ENCODE measurements at places on chromosomes 16 and 17.

DNA sequence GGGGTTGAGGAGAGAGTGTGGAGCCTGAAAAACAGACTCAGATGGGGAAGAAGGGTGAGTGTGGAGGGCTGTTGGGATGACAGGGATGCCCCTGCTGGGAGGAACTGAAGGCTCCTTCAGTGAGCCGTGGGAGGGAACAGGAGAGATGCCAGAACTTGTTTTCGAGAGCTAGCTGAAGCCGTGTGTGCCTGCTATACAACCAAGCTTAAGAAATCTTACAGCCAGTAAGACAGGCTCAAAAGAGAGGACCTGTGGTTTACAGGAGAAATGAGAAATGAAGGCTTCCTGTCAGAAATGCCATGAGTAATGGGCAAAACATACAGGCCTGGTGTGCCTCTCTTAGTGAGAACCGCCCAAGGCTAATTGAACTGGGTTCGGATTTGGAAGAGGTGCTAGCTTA is 99.6 kb downstream of the SPACA3 start:
- DNase-seq = no peak

- DNase-seq = no peak
These were observed 83.7 kb upstream of the LGALS9 start for GRCh38 chr17:27547301-27547683.

DNA sequence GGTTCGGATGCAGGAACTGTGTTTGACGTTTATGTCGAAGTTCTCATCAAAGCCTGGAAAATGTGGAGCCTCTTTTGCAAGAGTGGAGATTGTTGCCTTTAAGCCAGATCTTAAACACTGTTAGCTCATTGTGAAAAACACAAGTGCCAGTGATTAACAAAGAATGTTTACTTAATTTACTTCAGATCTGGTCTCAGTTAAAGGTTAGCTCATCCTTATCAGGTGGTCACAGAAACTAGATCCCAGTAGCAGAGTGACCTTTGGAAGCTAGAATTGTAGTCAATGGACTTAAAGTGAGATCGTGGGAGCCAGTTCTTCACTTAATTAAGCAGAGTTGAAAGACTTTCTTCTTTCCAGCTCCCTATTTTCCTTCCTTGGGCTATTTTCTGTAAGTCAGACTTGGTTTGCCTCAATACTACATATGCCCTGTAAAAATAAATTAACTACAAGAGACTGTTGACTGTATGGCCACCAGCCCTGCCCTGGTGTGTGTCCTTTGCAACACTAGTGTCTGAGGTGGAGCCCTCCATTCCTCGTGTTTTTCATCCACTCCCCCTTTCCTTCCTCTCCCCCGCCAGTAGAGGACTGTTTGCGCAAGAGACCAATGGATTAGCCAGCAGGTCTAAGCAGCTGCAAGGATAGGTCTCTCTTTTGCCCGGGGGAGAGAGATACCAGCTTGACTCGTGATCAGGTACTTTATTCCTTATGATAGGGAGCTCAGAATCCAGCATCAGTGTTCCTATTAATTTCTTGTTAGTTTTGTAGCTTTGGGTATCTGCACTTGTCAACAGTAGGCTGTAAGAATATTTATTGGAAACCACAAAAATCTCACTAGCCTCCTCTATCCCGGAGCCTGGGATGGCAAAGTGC is 20.2 kb downstream of the FBXO39 start:
- no peak for DNase-seq

- no peak for DNase-seq
These were observed 32.1 kb downstream of the DNAH17 start for GRCh38 chr17:78544881-78545755.

GRCh38 chr17:74702116-74702871 is 10.4 kb downstream of the CD300LF start:
- no peak for DNase-seq

DNA sequence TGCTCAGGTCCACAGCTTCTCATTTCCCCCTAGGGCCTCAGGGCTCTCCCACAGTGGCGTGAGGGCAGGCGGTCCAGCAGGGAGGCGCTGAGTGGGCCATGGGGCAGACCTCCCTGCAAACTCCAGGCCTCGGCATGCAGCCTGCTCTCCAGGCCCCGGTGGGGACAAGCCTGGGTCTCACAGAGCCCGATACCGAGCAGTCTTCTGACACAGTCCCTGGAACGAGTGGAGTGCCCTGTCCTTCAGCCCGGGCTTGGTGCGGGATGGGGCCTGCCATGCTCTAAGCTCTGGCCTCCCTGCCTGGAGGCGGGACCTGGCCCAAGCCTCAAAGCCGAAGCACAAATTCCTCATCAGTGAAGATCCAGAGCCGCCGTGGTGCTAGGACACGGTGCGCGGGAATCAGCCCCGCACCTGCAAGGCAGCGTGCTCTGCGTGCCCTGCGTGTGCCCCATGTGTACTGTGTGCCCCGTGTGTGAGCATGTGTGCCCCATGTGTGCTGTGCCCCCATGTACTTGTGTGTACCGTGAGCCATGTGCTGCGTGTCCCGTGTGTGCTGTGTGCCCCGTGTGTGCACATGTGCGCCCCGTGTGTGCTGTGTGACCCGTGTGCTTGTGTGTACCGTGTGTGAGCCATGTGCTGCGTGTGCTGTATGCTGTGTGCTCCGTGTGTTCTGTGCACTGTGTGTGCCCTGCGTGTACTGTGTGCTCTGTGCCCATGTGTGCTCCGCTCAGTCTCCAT is 56.1 kb downstream of the ENGASE start:
- no peak for DNase-seq

DNA sequence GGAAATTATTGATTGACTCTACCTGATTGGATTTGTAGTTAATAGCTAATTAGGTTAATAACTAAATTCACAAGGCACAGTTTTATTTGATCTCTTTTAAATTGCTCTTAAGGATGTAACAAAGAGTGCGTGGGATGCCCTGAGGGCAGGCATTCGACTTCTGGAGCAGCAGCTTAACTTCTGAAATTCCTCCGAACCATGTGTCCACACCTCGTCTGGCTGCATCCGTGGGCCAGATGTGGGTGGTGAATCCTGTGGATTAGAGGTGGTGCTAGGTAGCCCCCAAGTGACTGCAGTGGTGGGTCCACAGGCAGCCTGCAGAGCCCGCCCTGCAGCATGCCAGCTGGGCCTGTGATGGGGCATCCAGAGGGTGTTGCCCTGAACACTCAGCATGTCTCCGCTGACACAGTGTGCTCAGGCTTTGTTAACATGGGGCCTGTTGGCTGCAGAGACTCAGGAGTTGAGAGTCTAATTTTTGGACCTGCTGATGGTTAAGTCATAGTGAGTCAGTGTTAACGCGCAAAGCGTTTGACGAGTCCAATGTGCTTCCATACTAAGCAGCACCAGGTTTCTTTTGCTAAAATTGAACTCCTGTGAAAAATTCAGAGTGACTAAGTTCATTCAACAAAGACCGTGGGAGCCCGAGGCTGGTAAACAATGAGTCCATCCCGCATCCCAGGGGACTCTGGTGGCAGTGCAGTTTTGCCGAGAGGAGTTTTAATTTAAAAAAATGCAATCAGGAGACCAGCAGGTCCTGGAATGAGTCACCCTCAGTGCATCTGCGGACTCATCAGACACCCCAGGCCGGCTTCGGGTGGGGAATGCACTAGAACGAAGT is 3.8 kb upstream of the NPB start:
- DNase-seq = no peak

GRCh38 chr16:89123001-89123830 is 29.6 kb downstream of the ACSF3 start:
- DNase-seq = no peak

DNA sequence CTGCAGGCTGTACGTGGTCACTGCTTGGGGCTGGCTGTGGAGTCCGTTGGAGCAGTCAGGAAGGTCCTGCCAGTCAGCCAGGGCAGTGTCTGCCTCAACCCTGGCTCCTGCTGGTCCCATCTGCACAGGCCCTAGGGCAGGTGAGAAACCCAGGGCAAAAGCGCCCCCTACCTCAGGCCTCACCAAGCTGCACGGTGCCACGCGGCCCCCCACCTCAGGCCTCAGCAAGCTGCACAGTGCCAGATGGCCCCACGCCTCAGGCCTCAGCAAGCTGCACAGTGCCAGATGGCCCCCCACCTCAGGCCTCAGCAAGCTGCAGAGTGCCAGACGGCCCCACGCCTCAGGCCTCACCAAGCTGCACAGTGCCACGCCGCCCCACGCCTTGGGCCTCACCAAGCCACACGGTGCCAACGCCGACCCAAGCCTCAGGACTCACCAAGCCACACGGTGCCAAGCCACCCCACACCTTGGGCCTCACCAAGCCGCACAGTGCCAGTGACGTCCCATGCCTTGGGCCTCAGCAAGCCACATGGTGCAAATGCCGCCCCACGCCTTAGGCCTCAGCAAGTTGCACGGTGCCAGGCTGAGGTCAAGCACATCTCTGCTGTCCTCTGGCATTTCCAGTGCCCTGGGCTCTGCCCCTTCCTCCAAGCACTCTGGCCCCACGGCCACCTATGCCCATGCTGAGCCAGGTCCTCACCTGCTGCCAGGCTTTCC is 5.5 kb downstream of the TMEM204 start:
- DNase-seq = no peak

DNA sequence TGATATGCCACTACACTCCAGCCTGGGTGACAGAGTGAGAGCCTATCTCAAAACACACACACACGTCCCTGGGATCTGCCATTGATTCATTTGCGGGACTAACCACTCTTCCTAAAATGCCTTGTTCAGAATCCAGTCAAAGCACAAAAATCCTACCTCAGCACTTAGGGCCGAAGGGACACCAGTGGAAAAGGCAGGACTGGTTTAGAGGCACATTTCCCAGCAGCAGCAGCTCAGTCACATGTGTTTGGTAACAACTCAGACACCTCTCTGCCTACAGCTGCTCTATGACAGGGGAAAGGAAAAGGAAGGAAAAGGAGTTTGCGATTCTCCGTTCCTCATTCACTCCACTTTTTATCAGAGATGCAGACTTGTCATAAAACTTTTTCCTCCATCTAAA is 12.2 kb downstream of the KNOP1 start:
- no peak for DNase-seq

GRCh38 chr16:85619101-85619891 is 6.2 kb downstream of the GSE1 start:
- DNase-seq = no peak

DNA sequence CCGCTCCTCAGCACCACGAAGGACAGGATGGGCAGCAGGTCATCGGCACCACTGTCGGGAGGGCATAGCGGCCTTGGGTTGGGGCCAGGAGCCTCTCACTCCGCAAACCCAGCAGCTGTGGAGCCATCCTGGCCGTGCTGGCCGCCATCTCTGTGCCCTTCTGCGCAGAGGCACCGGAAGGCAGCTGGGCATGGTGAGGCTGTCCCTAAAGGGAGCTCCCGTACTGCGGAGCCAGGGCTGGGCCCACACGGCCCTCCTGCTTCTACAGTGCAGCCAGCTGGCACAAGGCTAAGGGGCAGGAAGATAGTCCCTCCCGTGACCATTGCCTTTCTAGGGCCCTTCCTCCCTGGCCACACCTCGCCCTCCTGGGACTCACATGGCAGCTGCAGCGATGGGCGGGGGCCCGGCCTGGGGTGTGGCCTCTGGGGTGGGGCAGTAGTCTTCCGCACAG is 7.0 kb upstream of the SPATA2L start:
- DNase-seq = no peak

GRCh38 chr17:74652020-74652419 is 28.5 kb upstream of the CD300E start:
- DNase-seq = no peak

GRCh38 chr17:16922386-16923096 is 49.4 kb downstream of the TNFRSF13B start:
- DNase-seq = no peak

GRCh38 chr17:31537565-31538011 is 146.1 kb downstream of the RAB11FIP4 start:
- no peak for DNase-seq

DNA sequence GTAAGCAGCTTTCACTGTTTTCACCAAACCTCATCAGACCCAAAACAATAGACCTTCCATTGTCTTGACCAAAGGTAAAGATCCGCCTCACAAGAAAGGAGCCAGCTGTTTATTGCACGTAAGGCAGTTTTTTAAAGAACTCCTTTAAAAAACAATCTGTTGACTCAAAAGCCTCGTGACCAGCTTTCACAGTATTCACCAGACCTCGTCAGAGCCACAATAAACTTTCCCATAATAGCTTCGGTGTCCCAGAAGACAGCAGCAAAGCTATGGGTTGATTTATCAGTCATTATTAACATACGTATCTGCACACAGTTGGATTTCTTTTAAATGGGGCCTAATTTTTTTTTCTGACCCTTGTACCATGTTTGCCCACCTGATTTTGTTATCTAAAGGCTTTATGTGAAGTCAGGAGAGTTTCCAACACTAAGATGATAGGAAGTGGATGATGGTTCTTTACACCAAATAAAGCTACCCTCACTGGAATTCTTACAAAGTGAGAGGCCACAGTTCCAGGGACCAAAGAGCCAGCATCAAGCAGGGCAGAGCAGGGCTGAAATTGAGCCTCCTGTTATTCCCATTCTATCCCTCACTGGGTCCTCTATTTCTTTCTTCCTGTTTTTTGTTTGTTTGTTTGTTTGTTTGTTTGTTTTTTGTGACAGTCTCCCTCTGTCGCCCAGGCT is 17.6 kb upstream of the HELZ start:
- DNase-seq = no peak

GRCh38 chr16:10787304-10787703 is 31.3 kb downstream of the TVP23A start:
- no peak for DNase-seq

DNA sequence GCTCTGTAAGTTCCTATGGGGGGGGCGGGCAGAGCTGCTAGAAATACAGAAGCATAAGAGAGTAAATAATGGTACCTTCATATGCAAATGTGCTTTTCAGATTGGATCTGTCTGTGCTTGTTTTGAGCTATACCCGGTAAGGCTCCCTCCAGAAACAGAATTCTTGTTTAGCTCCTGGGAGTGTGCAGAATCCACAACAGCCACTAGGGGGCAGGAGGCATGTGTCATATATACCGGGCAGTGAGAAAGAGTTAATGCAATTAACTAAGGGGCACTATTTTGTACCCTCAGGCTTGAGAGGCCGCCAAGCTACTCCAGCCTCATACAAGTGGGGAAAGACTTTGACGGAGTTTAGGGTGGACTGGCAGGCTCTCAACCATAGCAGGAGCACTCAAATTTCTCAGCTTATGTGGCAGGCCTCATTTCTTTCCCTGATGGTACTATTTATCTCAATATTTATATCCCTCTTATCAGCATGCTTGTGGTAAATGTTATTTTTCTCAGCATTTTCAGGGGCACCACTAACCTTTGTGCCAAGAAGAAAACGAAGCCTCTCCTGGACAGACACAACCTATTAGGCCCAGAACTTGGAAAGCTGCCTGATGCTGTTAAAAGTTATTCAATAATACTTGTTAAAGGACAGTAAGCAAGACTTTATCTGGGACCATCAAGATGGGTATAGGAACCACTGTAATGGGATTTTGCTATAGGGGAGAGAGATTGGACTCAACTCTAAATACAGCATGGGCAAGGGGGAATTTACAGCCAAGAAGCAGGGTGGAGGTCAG is 10.7 kb upstream of the CENPV start:
- peak; percentile 63 for DNase-seq
